Naive B cell (primary cell): ENCODE measurements at places on chromosomes 13 and 19. TPM values are rescaled to one million over a fixed set of nuclear protein-coding genes. Genes with fewer than 3 reads are reported as not detected.

GRCh38 chr19:47106821-47107201 is 6.8 kb downstream of the ZC3H4 start:
- DNase-seq = no peak

DNA sequence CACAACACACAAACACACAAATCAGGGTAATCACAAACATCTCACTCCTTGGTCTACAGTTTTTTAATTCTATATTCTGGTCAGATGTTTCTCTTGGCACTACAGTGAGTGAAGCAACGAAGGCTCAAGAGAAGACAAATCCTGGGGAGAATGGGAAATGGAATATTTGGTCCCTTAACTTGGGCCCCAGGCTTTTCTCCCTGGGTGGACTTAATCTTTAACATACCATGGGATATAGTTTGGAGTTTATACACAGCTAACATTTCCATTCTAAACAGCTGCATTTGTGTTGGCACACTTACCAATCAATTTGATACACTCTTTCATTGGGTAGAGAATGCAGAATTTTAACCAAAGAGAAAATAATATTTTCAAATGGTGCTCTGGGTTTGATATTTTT is 1132.6 kb upstream of the SLC10A2 start:
- no peak for DNase-seq

Gene ZNF729
- not detected for polyA plus RNA-seq

Gene FAM216B
- polyA plus RNA-seq = not detected

DNA sequence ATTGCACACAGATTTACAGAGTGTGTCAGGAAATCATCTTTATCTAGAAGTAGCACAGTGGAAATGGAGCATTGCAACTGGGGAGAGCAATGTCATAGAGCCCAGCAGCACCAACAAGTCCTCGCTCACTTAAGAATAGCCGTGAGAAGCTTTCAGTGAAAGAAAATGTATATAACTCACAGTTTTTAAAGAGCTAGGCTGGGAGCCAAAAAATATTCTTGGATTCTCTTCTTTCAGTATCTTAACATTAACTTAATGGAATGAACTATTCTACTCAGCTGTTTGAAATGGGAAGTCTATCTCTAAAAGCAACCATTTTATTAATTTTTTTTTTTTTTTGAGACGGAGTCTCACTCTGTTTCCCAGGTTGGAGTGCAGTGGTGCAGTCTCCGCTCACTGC is 329.6 kb downstream of the COG6 start:
- DNase-seq = no peak

GRCh38 chr19:29421196-29421545 is 104.6 kb upstream of the VSTM2B start:
- no peak for DNase-seq

Gene ZNF579
- 0.85 TPM for polyA plus RNA-seq

Gene MEDAG
- not detected for polyA plus RNA-seq

GRCh38 chr19:49793561-49793840 is 19.6 kb downstream of the FUZ start:
- no peak for DNase-seq

DNA sequence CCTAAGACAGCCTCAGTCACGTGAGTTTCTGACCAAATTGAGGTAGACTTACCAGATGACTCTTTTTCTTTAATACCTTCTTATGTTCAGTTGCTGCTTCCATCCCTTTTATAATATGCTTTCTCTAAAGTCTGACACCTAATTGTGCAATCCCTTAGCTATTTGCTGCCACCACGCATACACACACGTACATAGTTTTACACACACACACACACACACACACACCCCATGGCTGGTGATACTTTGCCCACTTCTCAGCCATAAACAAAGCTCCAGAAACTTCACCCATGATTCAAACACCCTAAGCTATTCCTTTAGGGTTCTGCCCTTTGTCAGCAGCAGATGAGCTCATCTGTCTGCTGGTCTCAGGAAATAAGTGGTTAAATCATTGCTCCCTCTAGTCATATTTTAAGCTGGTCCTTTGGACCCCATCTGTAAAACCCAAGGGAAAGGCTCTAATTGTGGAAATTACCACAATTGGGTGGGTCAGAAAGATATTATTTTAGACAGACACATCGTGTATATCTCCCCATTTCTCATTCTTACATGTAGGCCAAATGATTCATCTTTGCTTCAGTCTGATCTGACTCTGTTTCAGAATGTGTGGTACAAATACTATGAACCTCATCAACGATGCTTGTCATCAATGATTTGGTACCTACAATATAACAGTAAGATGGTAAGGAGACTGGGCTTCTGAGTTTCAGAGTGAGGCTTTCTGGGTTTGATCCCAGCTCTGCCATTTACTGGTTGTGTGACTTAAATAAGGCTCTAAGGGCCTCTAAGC is 69.2 kb downstream of the NALCN start:
- no peak for DNase-seq

Gene RETN
- polyA plus RNA-seq = not detected

Gene MYO16
- not detected for polyA plus RNA-seq

Gene ZNF552
- 4.1 TPM for polyA plus RNA-seq

Gene PRMT1
- polyA plus RNA-seq = 200 TPM

DNA sequence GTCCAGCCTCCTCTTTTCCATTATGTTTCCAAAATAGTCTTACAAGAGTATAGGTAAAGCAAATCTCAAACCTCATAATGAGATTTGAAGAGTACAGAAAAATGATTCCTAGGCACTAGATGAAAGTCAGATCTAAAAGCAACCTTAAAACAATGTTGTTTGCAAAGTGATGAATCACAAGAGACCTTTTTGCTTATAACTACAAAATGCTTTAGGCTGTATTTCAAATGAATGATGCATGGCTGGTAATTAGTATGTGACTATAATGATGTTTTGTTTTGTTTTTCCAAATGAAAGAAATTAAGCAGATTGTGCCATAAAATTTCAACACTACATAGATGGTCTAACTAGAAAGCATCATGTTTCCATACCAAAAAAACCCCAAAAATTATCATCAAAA is 272.7 kb downstream of the DIAPH3 start:
- no peak for DNase-seq

- DNase-seq = no peak
These were observed 118.4 kb upstream of the SLC7A1 start for GRCh38 chr13:29713839-29714238.
